ENCODE measurements at places on chromosomes 2 and 18.

- no peak for DNase-seq
Measured at GRCh38 chr18:48670751-48671560, 132.1 kb downstream of the CTIF start.

- DNase-seq: peak; percentile 1
Measured at GRCh38 chr2:32772638-32773447, 145.0 kb downstream of the TTC27 start.

DNA sequence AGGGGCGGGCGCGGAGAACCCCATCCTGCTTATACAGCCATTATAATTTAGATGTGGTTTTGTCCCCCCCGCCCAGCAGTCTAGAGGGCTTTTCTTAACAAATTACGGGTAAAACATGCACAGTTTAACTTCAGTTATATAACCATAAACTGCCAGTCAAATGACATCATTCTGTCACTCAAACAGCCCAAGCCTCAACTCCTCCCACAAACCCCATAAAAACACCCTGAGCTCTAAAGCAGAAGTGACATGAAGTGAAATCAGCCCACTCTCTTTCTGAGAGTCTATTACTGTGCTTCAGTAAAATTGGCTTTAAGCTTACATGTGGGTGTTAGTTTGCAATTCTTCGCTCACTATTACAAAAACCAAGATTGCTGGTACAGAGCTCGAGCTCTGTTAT lies 705.1 kb upstream of the GCFC2 start:
- DNase-seq: no peak

- no peak for DNase-seq
Measured at GRCh38 chr2:20618468-20618885, 32.4 kb downstream of the HS1BP3 start.

DNA sequence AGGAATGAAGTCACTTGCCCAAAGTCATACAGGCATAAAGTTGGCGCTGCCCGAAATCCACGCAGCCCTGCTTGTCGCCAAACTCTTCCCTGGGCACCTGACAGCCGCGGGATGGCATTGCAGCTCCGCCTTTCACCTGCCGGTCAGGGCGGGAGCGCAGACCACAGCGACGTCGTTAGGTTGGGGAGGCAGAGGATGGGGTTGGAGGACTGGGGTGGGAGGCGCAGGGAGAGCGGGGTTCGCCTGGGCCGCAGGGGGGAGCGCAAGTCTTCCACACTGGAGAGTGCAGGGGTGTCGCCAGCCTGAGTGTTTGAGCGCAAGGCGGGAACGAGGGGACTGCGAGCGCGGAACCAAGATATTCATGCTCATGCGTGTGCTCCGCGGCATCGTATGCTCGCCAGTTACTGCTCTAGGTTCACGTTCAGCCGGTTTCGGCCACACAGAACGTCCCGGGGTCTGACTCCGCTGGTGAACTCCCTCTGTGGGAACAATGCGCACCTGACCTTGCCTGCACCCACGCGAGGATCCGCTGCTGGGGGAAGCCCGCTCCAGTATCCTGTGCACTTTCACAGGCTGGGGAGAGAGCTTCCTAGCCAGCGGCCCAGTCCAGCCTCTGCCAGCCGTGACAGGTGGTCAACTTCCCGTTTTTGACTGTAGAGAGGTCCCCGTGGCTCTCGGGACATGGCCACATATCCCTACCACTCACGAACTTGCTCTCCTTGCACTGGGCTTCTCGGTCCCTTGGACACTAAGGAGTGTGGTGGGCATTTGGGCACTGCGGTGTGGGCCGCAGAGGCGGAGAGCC lies 767 bp upstream of the NPPC start:
- peak; percentile 28 for DNase-seq

DNA sequence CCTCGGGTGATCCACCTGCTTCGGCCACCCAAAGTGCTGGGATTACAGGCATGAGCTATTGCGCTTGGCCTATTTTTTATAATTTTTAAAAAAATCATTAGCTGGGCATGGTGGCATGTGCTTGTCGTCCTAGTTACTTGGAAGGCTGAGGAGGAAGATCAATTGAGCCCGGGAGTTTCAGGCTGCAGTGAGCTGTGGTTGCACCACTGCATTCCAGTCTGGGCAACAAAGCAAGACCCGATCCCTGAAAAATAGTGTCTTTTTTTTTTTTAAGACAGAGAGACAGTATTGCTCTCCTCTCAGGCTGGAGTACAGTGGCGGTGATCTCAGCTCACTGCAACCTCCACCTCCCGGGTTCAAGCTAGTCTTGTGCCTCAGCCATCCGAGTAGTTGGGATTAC lies 4.8 kb downstream of the SSB start:
- DNase-seq: no peak

- DNase-seq: no peak
Measured at GRCh38 chr2:168694866-168695265, 107.6 kb upstream of the NOSTRIN start.

- no peak for DNase-seq
Measured at GRCh38 chr2:78024996-78025395, 502.8 kb upstream of the LRRTM4 start.

DNA sequence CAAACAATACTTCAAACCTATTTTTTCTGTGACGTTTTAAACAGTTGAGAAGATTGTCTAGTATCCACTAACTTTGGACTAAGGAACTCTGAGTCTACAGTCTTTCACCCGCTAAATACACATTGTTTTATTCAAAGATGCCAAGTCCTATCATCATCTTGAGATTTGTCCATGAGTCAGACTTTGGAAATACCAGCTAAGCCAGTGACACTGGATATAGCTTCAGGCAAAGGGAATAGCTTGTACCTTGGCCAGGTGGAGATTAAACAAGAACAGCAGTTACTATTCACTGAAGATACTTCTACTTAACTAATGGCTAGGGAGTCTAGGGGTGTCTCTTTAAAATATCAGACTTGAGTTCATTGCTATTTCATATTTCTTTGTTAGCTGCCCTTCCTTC lies 137.5 kb downstream of the COMMD1 start:
- no peak for DNase-seq

DNA sequence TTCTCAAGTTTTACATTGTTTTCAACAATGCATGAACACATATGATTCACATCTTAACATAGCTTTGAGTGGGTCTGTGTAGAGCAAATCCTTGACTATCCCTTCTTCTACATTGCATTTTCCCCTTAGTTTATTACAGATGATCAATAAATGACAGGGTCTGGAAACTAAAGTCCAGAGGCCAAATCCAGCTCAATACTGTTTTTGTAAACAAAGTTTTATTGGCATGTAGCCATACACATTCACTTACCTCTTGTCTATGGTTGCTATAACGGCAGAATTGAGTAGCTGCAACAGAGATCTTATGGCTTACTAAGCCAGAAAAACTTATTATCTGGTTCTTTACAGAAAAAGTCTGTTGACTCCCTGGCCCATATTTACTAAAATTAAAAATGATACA lies 12.8 kb downstream of the FANCL start:
- no peak for DNase-seq

DNA sequence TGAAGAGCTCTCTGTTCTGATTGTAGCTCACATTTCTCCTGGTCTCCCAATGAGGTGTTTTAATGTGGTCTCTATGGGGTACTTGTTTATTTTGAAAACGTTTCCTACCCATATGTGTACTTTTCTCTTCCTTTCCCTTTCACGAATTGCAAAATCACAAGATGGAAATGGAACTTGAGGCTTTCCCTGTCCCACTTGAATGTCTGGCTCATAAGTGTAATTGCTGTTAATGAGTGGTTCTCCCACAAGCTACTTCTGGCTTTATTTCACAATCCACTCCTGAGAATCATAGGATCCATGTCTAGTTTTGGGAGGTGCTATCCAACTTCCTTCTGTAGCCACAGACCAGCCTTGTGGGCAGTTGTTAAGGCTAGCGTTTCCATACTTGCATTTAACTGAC lies 81.1 kb upstream of the CAVIN2 start:
- no peak for DNase-seq

- no peak for DNase-seq
Measured at GRCh38 chr2:151334082-151334815, 23.1 kb upstream of the TNFAIP6 start.

DNA sequence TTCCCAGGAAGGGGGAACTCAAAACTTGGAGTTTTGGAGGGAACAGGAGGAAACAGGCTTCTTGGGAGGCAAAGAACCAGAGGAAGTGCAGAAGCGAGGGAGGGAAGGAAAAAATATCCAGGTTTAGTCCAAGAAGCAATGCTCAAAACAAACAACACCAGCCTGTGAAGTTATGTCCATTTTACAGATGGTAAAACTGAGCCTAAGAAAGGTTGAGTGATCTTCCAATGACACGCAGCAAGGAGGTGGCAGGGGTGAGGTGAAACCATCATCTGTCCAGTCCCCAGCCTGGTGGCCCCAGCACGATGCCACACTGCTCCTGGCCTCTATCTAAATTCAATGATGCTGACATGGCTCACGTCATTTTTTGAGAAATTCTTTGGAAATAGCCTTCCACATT lies 10.8 kb downstream of the DNMT3A start:
- DNase-seq: no peak

Measured in AML-193 (cell line).